ENCODE measurements at places on chromosomes 12 and 14.

DNA sequence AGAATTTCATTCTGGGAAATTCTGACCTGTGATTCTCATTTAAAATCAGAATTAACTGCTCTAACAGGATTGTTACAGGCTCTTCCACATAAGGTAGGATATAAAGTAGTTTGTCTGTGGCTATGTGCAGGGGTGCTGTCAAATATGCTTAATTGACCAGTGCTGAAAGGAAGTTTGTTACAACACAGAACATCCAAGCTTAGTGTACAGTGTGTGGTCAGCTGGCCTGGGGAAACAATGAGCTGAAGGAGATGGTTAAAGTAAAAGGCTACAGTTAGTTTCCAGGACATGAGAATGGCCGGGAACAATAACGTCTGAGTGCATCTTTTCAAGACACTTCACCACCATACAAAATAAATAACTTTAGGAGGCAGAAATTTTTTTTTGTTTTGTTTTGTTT is 68.0 kb downstream of the PKP2 start:
- no peak for DNase-seq

DNA sequence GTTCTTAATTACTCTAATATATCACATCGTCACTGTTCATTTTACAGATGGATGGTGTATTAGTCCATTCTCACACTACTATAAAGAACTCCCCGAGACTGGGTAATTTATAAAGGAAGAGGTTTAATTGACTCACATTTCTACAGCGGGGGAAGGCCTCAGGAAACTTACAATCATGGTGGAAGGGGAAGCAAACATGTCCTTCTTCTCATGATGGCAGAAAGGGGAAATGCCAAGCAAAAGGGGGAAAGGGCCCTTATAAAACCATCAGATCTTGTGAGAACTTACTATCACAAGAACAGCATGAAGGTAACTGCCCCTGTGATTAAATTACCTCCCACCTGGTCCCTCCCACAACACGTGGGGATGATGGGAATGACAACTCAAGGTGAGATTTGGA is 6.5 kb downstream of the TMBIM4 start:
- no peak for DNase-seq

DNA sequence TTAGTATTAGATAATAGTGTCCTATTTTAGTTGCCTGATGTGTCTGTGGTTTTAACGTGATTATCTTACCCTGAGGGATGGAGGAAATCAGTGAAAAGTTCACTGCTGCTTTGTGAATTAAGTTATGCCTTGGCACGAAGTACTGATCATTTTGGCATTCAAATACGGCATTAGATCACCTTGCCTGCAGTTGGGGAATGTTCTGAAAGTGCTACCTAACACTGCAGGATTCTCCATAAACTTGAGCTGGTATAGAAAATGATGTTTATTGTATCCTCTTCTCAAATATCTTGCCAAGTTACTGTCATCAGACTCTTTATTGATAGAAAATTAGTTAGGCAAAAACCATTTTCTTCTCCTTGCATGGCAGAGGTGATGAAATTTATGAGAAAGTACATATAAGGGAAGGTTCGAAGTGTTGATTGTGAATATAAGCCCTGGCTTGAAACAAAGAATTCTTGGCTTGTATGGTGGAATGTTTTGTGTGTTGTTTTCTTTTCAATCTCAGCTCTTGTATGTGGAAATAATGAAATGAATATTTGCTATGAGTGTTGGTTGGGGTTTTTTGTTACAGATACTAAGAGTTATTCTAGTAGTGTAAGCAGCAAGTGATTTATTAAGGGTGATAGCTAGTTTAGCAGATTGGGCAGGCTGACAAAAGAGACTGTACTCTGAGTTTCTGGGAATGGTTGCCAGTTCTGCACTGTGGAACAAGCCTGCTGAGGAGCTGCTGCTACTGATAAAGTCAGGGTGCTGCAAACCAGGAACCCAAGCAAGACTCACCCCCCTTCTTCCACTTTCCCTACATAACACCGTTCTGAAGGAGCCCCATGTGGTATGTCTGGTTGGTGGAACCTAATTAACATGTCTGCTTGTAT is 448.3 kb downstream of the PCNX1 start:
- no peak for DNase-seq

- DNase-seq, result no peak
Observed at GRCh38 chr14:98835825-98836100, 436.2 kb downstream of the BCL11B start.

GRCh38 chr14:69625299-69626131 is 14.1 kb downstream of the SUSD6 start:
- no peak for DNase-seq

- no peak for DNase-seq
Observed at GRCh38 chr14:96748362-96748761, 48.8 kb upstream of the VRK1 start.

- DNase-seq, result no peak
Observed at GRCh38 chr14:54447231-54447692, 6.1 kb upstream of the CNIH1 start.

- DNase-seq, result no peak
Observed at GRCh38 chr12:40312982-40313576, 88.3 kb downstream of the LRRK2 start.

DNA sequence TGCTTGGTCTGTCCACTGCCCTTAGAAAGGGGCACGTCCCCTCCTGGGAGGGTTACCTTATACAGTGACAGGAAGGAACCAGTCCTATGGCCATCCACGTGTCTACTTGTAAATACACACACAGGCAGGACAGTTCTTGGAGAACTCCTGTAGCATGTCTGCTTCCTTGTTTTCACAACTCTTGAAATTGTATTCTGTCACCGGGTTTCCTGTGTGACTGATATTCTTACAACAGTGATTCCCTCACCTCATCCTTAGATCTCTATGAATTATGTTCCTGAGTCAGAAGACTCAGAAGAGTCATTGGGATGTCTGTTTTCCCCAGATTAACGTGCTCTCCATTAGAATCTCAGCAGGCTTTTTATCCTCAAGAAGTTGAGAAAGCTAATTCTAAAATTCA is 44.1 kb upstream of the DYNC1H1 start:
- no peak for DNase-seq

GRCh38 chr12:43226151-43226550 is 325.9 kb downstream of the ADAMTS20 start:
- no peak for DNase-seq

- DNase-seq, result no peak
Observed at GRCh38 chr14:40402957-40403356, 970.7 kb upstream of the FBXO33 start.

DNA sequence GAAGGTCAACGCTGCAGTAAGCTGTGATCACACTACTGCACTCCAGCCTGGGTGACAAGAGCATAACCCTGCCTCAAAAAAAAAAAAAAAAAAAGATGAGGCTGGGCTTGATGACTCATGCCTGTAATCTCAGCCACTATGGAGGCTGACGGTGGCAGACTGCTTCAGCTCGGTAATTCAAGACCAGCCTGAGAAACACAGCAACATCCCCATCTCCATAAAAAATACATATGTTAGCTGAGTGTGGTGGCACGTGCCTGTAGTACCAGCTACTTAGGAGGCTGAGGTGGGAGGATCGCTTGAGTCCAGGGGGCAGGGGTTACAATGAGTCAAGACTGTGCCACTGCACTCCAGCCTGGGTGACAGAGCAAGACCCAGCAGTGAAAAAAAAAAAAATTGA is 50.4 kb downstream of the GXYLT1 start:
- no peak for DNase-seq

DNA sequence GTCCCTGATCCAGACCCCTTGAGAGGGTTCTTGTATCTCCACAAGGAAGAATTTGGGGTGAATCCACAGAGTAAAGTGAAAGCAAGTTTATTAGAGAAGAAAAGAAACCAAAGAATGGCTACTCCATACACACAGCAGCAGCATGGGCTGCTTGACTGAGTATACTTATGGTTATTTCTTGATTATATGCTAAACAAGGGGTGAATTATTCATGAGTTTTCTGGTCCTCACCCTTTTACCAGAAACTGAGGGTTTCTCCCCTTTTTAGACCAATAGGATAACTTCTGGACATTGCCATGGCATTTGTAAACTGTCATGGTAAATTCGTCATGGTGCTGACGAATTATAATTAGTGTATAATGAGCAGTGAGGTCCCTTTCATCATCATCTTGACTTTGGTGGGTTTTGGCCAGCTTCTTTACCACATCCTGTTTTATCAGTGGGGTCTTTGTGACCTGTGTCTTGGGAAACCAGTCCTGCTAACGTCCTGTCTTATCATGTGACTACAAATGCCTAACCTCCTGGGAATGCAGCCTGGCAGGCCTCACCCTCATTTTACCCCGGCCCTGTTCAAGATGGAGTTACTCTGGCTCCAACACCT is 121.9 kb downstream of the SPTSSA start:
- no peak for DNase-seq

DNA sequence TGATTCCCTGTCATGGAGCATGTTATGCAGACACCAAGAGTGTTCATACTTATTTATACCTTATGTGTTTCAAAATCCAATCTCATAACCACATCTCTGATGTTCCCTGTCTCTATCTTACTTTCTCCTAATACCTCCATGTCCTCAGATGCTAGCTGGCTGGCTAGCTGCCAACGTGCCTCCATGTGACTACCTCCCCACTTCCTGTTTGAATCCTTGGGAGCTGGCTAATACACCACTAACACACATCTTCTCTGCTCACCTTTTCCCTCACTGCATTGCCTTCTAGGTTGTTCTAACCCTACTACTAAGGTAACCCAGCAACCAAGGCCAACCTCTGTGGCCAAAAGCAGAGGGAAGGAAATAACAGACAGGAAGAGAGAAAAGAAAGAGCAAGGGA is 27.3 kb downstream of the TTC5 start:
- DNase-seq, result no peak

DNA sequence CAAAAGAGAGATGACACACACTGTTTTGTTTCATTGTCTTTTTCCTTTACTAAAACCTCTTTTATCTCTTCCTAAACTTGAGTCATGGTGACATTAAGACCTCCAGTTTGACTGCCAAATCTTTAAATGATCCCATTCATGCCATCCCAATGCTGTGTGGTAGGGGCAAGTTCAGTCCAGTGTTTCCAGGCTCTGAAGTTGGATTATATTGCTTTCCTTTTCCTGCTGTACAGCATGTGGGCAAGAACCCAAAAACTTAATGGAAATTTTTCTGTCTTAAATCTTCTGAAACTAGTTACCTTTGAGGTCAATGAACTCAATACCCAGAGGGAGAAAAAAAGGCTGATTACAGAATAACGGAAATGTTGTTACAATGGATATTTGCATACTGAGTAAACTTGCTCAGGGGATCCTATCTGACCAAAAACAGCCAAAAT is 187.1 kb upstream of the FAR2 start:
- DNase-seq, result no peak

- peak; percentile 8 for DNase-seq
Observed at GRCh38 chr12:13179211-13180074, 17.1 kb upstream of the EMP1 start.

- DNase-seq, result no peak
Observed at GRCh38 chr14:75127903-75128595, 1.2 kb upstream of the NEK9 start.

DNA sequence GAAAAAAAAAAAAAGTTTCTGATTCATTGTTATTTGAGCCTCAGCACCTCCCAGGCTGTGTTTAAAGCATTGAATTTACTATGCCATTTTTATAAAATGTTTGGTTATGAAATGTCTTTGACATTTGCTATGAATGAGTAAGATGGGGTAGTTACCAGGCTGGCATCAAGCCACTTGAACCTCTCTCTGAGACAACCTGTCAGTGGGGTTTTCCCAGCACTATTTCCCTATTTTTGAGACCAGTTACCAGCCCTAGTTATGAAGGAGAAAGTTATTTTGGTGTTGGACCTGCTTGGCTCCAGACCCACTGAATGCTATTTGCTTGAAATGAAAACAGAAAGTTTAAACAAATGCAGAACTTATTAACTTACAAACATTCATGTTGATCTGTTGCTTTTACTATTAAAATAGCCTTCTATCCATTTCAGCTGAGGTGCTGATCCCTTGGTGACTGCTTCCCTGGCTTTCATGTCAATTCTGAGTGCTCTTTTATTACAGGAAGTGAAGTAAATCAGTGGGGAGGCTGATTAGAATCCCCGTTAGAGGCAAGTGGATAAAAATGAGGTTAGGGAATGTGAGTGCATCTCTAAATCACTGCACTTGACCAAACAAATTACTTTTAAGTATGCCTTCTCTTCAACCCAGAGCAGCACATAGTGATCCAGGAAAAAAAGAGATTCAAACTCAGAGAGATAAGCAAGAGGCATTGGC is 37.8 kb downstream of the LLPH start:
- DNase-seq, result no peak

DNA sequence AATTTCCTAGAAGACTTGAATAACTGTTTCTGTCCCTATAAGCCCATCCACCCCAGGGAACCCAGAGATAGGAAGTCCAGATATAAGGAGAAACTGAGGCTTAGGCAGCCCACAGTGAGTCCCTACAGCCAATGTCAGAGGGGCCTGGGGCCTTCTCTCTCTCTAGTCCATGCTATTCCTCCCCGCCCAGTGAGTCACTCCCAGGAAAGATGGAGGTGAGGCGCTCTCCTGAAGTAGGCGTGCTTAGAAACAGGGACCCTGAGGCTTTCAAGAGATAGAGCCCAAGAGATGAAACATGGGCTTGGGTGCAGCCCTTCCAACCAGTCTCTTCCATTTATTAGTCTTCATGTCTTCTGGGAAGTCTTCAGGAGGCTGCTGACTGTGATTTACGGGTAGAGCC is 2.3 kb upstream of the SMUG1 start:
- no peak for DNase-seq

- DNase-seq, result no peak
Observed at GRCh38 chr12:75854681-75855309, 176.8 kb downstream of the PHLDA1 start.

DNA sequence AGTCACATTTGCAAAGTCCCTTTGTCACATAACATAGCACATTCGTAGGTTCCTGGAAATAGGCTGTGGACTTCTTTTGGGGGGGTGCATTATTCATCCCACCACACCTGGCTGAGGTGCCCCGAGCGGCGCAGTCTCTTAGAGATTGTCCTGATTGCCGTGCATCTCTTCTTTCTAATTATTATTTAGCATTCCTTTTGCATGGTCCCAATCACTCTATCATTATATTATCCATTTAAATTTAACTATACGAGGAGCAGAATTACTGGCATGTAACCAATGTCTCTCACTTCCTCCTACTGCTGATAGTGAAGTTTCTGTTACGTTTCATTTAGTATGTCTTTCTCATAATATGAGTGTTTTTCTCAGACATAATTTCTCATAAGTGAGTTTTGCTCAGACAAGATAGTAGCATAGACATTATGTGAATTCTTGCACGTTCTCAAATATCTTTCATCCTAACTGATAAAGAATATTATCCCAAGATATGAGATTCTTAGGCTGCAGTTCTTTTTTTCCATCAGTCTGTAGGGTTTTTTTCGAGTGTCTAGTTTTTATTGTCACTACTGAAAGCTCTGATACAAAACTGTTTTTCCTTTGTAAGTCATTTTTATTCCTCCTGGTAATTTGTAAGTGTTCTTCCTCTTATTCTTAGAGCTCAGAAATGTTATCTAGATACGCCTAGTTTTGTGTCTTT is 444.3 kb downstream of the NELL2 start:
- no peak for DNase-seq

All from stimulated activated CD4-positive, alpha-beta T cell treated with anti-CD3 and anti-CD28 coated beads, Interleukin-1b, Interleukin-23, amount 100 ng/mL, for 1 hour (primary cell).